ENCODE measurements at places on chromosomes 4 and X. TPM values are rescaled to one million over a fixed set of nuclear protein-coding genes. Genes with fewer than 3 reads are reported as not detected.

GRCh38 chr4:5266991-5267390, 215.7 kb downstream of the STK32B start:
- DNase-seq, result no peak

DNA sequence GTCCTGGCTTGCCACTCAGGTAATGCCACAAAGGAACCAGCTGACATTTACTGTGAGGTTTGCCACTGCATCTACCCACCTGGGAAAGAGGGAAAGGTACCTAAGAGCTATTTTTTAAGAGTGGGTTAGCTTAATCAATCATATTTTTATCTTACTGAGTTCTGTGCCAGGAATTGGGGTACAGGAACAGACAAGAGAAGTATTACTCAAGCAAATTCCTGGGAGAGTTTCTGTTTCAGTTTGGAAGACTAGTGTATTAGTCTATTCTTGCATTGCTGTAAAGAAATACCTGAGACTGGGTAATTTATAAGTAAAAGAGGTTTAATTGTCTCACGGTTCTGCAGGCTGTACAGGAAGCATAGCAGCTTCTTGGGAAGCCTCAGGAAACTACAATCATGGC, 23.2 kb downstream of the PSMD10 start:
- DNase-seq, result no peak

Gene HPGDS
- not detected for total RNA-seq

GRCh38 chr4:3412257-3413020, 29.3 kb upstream of the HGFAC start:
- no peak for DNase-seq

DNA sequence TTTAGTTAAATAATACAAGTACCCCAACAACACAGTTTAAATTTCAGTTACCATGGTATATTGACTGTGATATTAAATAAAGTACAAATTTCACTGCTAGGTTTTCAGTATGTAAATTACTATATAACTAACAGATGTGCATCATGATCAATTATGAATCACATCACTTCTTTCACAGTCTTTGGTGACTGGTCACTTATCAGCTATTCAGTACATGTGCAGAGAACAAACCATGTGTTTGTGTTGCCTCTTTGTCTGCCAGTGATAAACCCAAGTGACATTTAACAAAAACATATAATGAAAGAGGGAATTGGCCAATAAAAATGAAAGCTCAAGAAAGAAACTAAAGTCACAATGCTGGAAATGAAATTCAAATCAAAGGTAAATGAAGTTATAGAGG, 249.3 kb downstream of the CHIC1 start:
- DNase-seq, result no peak

Gene PPEF2
- 0.11 TPM for total RNA-seq

Gene FGFRL1
- 18.0 TPM for total RNA-seq

Gene DDIT4L
- 0.63 TPM for total RNA-seq

Gene ASB5
- total RNA-seq, result not detected

DNA sequence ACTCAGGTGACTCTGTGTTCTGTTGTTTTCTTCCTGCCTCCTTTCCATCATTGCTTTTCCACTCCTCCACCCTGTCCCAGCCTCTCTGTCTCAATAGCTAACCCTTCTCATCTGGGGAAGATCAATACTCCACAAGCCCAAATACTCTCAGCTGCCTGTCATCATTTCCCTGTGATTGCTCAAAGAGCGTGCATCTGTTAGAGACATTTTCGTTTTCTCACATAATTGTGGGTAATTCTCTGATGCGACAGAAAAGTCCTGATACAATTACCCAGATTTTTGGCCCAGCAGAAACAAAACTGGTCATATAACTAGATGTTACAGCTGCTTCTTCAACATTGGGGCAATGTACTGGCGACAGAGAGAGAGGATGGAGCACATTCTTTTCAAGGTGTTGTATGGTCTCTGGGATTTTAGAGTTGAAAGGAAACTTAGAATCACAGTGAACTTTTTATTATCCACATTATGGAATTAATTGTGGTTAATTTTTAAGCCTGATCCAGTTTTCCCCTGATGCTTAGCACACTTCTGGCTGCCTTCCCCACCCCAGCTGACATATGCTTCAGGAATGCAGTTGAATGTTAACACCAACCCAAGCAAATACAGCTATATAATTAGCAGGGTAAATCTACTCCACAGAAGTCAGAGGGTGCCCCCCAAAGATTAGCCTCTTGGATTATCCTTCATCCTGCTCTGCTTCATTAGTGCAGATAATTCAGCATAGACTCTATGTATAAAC, 171.4 kb upstream of the ANXA3 start:
- no peak for DNase-seq

DNA sequence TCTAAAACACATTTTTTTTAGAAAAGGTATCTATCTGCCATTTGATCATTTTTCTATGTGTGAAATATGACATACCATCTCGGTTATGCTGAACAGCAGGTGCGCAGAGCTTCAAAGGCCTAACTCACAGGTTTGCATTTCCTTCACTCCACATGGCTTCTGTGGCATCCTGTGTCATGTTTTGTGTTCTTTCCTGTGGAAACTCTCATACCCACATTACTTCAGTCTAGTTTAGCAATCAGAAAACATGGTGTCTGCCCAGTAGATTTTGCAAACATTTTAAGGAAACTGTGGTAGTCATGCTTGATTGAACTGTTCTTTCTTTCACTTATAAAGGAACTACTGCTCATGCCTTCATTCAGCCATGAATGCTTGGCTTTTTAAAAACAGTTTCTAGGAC, 11.3 kb upstream of the ARAP2 start:
- DNase-seq, result peak; percentile 81

Gene GPR173
- 0.36 TPM for total RNA-seq

Gene BBS7
- 15.8 TPM for total RNA-seq

DNA sequence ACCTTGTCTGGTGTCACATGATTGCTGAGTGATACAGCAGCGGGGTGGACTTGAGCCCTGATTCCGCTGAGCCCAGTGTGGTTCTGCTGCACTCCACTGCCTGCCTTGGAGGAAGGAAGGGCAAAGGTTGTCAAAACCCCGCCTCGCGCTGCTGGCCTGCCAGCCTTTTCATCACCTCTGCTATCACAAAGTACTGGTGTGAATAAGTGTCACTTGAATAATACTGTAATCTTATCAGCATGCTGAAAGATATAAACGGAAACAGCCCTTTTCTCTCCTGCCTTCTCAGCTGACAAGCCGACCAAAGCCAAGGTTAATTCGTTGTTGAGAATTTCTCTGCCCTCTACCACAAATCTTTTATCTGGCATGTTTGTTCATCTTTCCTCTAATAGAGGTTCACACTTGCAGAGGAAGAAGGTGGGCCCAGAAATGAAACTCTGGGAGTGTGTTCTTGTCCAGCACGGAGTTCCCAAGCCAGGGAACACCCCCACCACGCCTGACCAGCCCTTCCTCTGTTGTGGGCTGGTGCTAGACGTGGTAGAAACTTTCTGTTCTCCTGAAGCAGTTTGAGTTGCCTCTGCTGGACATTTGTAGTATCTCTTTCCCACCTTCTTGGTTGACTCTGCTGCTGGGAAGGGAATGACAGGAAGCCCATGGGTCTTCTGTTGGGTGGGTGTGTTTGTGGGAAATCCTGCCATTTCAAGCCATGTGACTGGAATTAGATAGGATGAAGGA, 21.5 kb downstream of the FHDC1 start:
- DNase-seq, result no peak

Gene CXorf38
- total RNA-seq, result 21.2 TPM

Gene HAND2
- not detected for total RNA-seq

DNA sequence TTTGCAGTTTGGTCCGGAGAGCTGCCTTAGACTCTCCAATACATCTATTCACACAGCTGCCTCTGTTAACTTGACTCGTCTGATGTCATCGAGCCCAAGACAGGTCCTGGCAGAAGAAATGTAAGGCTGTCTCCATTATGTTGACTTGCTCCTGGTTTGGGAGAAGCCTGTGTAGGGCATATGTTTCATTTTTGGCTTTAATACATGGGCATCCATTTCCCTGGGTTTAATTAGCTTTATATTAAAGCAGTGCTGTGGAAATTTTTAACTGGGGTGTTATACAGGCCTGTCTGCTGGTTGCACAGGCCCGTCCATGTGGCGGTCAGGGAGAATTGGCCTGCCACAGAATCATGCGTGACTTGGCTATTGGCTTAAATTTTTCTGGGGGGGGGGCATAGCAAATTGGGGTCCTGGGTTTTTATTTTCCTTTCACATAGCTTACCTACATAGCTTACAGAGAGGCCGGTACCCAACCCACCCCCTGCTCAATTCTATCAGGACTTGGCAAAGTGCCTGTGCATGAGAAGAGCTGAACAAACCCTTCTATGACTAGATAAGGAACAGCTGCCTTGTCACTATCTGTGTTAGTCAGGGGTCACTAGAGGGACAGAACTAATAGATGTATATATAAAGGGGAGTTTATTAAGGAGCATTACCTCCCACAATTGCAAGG, 123.5 kb upstream of the WDR1 start:
- no peak for DNase-seq

Gene CYP2U1
- total RNA-seq, result 2.5 TPM

Gene TCEAL2
- not detected for total RNA-seq

Gene DDX53
- total RNA-seq, result not detected

GRCh38 chr4:109319156-109319555, 16.7 kb upstream of the COL25A1 start:
- no peak for DNase-seq

DNA sequence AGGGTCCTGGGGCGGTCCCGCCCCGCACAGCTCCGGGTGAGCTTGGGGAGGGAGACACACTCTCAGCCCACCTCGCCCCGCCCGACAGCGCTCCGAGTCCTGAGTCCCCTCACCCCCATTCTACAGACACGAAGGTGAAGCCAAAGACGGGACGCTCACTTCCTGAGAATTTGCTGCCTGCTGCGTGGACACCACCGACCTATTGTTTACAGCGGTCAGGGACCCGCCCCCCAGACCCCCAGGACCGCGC, 796 bp upstream of the ZNF141 start:
- no peak for DNase-seq

DNA sequence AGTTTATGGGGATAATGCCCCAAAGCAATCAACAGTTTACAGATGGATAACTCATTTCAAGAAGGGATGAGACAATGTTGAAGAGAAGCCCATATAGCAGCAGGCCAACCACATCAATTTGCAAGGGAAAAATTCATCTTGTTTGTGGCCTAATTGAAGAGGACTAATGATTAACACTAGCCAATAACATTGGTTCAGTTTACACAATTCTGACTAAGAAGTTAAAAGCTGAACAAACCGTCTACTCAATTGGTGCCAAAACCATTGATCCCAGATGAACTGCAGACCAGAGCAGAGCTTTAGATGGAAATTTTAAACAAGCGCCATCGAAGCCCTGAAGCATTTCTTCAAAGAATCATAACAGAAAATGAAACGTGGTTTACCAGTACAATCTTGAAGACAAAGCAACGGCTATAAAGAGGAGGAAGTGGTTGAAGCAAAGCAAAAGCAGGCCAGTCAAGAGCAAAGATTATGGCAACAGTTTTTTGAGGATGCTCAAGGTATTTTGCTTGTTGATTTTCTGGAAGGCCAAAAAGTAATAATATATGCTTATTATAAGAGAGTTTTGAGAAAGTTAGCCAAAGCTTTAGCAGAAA, 20.5 kb upstream of the BLTP1 start:
- DNase-seq, result peak; percentile 4

DNA sequence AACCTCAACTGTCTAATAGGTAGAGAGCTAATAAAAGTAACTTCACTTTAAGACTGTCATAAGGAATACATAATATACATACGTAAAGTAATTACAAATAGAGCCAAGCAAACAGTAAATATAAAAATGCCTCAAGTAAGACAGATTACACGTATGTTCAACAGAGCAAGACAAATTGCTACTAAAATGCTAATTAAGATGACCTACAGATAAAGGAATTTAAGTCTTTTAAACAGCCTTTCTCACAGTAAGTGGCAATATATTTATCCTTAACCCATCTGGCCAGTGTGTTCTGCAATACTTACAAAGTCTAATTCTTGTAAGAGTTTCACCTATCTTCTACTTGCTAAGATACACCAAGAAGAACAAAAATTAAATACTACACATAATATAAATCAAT, 12.7 kb downstream of the G3BP2 start:
- no peak for DNase-seq

DNA sequence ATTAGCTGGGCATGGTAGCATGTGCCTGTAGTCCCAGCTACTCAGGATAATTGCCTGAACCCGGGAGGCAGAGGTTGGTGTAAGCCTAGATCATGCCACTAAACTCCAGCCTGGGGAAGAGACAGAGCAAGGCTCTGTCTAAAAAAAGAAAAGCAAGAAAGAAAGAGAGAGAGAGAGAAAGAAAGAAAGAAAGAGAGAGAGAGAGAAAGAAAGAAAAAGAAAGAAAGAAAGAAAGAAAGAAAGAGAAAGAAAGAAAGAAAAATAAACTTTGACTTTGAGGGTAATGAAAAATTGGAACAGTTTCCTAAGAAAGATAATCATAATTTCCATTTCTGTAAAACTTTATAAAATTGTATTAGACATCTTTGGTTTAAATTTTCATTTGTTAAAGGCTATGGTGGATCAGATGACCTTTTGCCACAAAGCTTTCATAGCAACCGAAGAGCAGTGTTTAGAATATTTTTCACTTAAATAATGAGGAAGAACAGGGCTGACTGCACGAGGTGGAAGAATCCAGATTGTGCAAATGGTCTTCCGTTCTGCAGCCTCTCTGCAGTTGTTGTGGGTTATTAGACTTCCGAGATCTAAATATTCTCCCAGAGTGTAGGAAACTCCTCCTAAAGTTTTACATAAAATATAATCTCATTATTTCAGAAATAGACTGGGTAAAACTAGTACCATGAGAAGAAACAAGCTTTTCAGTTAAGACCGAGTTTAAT, 55.9 kb downstream of the RBM47 start:
- DNase-seq, result no peak

Gene G3BP2
- total RNA-seq, result 185 TPM

DNA sequence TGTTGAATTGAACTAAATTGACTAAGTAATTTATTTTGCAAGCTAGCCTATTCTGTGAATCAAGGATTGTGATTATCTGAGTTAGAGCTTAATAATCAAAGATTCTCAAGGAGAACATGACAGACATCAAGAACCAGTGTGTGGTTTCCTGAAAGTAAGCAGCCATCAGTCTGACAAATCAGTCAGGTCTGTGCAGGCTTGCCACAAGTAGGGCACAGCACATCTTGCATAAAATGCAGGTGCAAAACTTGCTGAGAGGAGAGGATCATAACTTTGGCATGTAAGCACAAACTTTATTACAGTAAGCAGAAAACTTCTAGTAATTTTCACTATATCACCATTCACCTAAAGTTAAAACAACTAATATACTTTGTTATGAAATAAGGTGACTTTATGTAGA, 22.5 kb downstream of the FAM241A start:
- DNase-seq, result peak; percentile 39

Gene HERC5
- 10.2 TPM for total RNA-seq
